ENCODE measurements at places on chromosomes 3 and 15. TPM values are rescaled to one million over a fixed set of nuclear protein-coding genes. Genes with fewer than 3 reads are reported as not detected.

Gene ZNF80
- total RNA-seq: not detected

Gene GRAMD1C
- 2.4 TPM for total RNA-seq

Gene CEP19
- total RNA-seq: 3.0 TPM

Gene SNRK
- total RNA-seq: 24.5 TPM

Gene ATP11B
- 97.0 TPM for total RNA-seq

Gene NR2E3
- total RNA-seq: not detected

Gene SLC28A2
- total RNA-seq: not detected

Gene MEIS2
- total RNA-seq: 80.2 TPM

Gene C3orf49
- not detected for total RNA-seq

Gene WWTR1
- total RNA-seq: 94.5 TPM

Gene PRTG
- 0.49 TPM for total RNA-seq

Gene CACNA1D
- total RNA-seq: 0.97 TPM

Gene WDR93
- not detected for total RNA-seq

Gene STRA6
- 1.1 TPM for total RNA-seq

Gene ITIH3
- total RNA-seq: 1.1 TPM

Gene CPN2
- not detected for total RNA-seq

Gene SOX2
- 6.3 TPM for total RNA-seq

Gene PIF1
- total RNA-seq: 8.4 TPM

Gene ANKRD34C
- total RNA-seq: not detected

Gene MOBP
- total RNA-seq: not detected

Gene LRRC3B
- total RNA-seq: not detected

Gene TMEM40
- total RNA-seq: not detected

Gene RPL4
- total RNA-seq: 2,559 TPM

Gene CGNL1
- total RNA-seq: 0.65 TPM

Gene SEC61A1
- total RNA-seq: 346 TPM

Gene SOX14
- total RNA-seq: not detected

Gene FHIT
- 1.3 TPM for total RNA-seq

Gene IL16
- total RNA-seq: 1.1 TPM

Gene VGLL3
- 584 TPM for total RNA-seq

Gene GRK7
- 0.12 TPM for total RNA-seq

Gene ACP3
- total RNA-seq: under 0.01 TPM

Gene SLC12A8
- total RNA-seq: 9.7 TPM
